Heart left ventricle (tissue), 16 donors: ENCODE measurements at places on chromosomes 3 and 15. TPM values are rescaled to one million over a fixed set of nuclear protein-coding genes. Genes with fewer than 3 reads are reported as not detected.

- no peaks in the 10 kb centered on the region for H3K27me3 ChIP-seq
- H3K4me1 ChIP-seq = peaks cover 27% of the 10 kb centered on the region
- H3K4me3 ChIP-seq = peak overlapping the region; percentile 94
- peak overlapping the region; percentile 95 for H3K27ac ChIP-seq
These were observed 520 bp downstream of the ZNF654 start for GRCh38 chr3:88059380-88060170.

ITGA11 gene
- total RNA-seq = 25.5 TPM

SQOR gene
- 30.7 TPM for total RNA-seq

DNA sequence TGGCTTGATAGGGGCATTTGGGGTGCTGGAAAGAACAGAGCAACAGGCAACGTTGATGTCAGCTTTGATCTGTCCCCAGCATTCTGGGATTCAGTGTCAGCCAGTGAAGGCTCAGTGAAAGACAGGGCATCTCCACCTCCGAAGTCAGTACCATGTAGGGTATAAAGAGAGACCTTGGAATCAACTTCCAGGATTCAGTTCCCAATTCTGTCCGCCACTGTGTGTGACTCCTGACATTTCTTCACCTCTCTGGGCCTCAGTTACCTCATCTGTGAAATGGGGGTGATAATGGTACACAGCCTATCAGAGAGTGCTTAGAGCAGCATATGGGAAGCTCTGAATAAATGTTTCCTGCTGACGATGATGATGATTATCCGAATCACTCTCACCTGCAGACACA lies 55.6 kb upstream of the FLNB start:
- H3K27me3 ChIP-seq = no peaks in the 10 kb centered on the region
- peak overlapping the region; percentile 92 for H3K27ac ChIP-seq
- H3K4me3 ChIP-seq = no peak overlapping the region
- H3K4me1 ChIP-seq = peaks cover 39% of the 10 kb centered on the region
- DNase-seq = no peak

CHRM5 gene
- total RNA-seq = not detected

STAC gene
- 1.2 TPM for total RNA-seq

TXNRD3 gene
- total RNA-seq = 2.9 TPM

GRCh38 chr3:193594946-193595689 lies 2.1 kb downstream of the OPA1 start:
- no peaks in the 10 kb centered on the region for H3K27me3 ChIP-seq
- H3K36me3 ChIP-seq = no peaks in the 10 kb centered on the region
- H3K4me1 ChIP-seq = peaks cover 39% of the 10 kb centered on the region
- no peak overlapping the region for H3K27ac ChIP-seq

DNA sequence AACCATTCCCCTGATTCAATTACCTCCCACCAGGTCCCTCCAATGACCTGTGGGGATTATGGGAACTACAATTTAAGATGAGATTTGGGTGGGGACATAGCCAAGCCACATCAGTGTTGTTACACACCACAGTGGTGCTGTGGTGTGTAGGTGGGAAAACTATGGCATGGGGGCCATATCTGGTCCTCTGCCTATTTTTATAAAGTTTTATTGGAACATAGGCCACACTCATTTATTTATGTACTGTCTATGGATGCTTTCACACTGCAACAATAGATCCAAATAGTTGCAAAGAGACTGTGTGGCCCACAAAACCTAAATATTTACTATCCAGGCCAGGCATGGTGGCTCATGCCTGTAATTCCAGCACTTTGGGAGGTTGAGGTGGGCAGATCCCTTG lies 46.4 kb downstream of the FLNB start:
- no peak overlapping the region for H3K27ac ChIP-seq
- H3K4me3 ChIP-seq = no peak overlapping the region
- no peaks in the 10 kb centered on the region for H3K36me3 ChIP-seq
- DNase-seq = no peak

DNA sequence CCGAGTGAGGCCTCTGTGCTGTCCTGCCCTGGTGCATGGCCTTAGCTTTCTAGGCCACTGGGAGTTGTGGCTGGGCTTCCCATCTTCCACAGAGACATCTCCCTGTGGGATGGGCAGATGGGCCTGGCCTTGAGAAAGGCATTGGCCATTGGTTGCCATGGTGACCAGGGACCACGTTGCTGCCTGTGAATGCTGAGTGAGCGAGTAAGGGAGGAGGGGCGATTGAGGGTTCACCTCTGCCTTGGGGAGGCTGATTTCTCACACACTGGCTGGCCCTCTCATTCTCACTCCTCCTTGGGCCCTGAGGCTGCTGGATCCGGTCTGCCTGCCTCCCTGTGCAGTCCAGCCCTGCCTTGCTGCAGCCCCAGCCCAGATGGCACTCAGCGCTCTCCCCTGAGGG lies 26.4 kb upstream of the DOCK3 start:
- peaks cover 85% of the 10 kb centered on the region for H3K4me1 ChIP-seq
- peak overlapping the region; percentile 83 for H3K27ac ChIP-seq
- no peak for DNase-seq
- H3K4me3 ChIP-seq = no peak overlapping the region
